Smooth muscle cell of the coronary artery (primary cell): ENCODE measurements at places on chromosomes 2 and 18. TPM values are rescaled to one million over a fixed set of nuclear protein-coding genes. Genes with fewer than 3 reads are reported as not detected.

The SULT1C2 gene
- total RNA-seq = 1.1 TPM in 1 of 2 replicates, not detected in the other

The ABHD3 gene
- total RNA-seq = 4.7 and 7.8 TPM in 2 replicates

The BIN1 gene
- 49.8 and 126 TPM in 2 replicates for total RNA-seq

The ADRA2B gene
- 3.5 TPM in 1 of 2 replicates, not detected in the other for total RNA-seq

The PCARE gene
- not detected in 2 replicates for total RNA-seq

The AKAIN1 gene
- not detected in 2 replicates for total RNA-seq
